ENCODE measurements at places on chromosomes 12 and 14.

GRCh38 chr12:913919-914698 is 35.4 kb downstream of the RAD52 start:
- DNase-seq, result no peak

DNA sequence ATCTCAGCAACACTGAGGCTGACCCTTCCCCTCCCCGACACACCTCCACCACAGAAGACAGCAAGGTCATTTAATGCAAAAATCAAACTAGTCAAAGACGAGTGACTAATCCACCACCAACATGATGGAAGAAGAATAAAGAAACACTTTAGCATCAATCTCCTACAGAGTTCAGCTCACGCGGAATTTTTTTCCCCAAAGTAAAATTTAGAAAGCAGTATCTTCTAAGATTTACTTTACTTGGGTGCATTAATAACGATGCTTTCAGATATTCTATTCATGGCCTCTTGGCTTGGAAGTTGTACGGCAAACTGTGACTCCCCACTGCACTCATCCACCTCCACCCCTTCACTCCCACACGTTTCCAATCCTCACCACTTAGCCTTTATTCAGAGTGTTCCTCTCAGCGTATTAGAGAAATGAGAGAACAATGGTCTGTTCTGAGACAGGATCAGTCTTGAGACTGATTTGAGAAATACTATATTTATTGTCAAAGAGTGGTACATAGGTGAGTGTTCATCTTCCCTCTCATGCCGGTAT is 1.9 kb downstream of the EGLN3 start:
- DNase-seq, result peak; percentile 41

GRCh38 chr12:89183985-89184435 is 168.3 kb downstream of the DUSP6 start:
- DNase-seq, result no peak

- no peak for DNase-seq
Observed at GRCh38 chr12:83321971-83322370, 635.3 kb downstream of the TMTC2 start.

Data from stomach (tissue), 19 donors.